ENCODE measurements at places on chromosomes 7 and 10.

GRCh38 chr7:29884399-29885272, 78.3 kb downstream of the WIPF3 start:
- DNase-seq, result no peak

- no peak for DNase-seq
Measured at GRCh38 chr7:1768832-1769231, 98.8 kb downstream of the ELFN1 start.

- DNase-seq, result no peak
Measured at GRCh38 chr7:129013048-129013724, 41.7 kb downstream of the TNPO3 start.

GRCh38 chr10:94123258-94123995, 129.7 kb downstream of the PLCE1 start:
- no peak for DNase-seq

- DNase-seq, result no peak
Measured at GRCh38 chr7:136143271-136143670, 166.1 kb upstream of the MTPN start.

GRCh38 chr10:72906446-72906845, 12.9 kb downstream of the OIT3 start:
- DNase-seq, result no peak

DNA sequence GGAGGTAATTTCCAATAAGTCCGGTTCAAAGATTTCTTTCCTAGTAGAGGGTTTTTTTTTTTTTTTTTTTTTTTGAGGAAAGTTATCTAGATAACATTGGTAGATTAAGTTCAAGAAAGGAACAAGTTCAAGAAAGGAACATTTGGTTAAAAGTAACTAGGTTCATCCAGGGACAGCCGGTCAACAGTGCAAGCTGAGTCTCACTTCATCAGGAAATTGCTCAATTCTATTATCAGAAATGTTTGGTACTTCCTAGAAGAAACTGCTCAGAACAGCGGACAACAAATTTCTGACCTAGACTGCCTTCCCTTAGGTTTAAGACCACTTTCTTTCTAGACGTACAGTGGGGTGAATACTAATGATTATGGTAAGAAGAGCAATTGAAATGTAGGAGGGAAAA, 3.7 kb upstream of the IL2RA start:
- DNase-seq, result no peak

- no peak for DNase-seq
Measured at GRCh38 chr7:82209179-82209747, 234.3 kb downstream of the CACNA2D1 start.

DNA sequence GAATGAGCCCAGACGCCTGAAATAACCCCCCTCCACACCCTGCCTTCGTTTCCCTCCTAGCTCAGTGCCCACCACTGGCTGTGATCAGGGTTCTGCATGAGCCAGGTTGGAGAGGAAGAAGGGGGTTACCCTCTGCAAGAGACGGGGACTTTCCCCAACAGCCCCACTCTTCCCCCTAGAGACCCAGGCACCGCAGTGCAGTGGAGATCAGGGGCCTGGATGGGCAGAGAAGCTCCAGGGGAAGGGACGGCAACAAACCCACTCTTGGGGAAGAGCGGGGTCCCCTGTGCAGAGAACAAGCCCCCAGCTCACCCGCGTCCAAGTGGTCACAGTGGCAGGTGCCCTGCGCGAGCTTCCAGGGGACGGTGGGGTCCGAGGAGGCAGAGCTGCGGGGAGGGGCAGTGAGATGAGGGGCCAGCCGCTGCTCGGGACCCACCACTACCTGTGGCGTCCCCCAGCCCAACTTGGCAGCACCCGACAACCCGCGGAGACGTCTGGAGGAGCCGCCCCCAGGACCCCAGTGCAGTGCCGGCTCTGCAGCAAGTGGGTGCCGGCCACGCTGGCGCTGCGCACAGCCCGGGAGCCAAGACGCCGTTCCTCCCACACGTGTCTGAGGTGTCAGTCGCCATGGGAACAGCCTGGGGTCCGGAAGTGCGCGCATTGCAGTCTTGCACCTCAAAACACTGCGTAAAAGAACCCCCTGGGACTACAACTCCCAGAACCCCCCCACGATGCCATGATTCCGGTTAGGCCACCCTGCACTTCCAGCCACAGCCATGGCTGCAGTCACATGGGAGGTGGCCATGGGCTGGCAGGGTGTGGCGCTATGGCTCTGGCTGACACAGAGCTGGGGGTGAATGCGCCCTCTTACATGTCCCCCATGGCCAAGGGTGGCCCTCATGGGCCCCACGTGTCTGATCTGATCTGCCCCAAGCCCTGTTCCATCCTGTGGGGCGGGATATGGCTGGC, 45.8 kb upstream of the WIPI2 start:
- DNase-seq, result no peak

GRCh38 chr7:69903410-69903809, 305.1 kb downstream of the AUTS2 start:
- DNase-seq, result no peak

DNA sequence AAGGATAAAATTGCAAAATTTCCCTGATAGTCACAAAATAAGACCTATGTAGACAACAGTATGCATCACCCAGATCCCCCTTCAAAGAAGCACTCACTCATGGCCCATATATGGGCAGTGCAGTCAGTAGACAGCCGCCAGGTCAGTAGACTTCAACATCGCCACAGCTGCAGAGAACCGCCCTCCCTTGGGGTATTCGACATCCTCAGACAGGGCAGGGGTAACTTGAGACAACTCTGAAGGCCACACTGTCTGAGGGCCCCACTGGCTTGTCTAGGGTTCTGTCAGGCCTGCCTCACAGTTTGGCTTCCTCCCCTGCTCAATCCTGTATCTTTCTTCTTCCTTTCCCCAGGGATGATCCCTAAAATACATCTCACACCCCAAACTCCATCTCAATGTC, 172.3 kb downstream of the IMMP2L start:
- DNase-seq, result no peak

DNA sequence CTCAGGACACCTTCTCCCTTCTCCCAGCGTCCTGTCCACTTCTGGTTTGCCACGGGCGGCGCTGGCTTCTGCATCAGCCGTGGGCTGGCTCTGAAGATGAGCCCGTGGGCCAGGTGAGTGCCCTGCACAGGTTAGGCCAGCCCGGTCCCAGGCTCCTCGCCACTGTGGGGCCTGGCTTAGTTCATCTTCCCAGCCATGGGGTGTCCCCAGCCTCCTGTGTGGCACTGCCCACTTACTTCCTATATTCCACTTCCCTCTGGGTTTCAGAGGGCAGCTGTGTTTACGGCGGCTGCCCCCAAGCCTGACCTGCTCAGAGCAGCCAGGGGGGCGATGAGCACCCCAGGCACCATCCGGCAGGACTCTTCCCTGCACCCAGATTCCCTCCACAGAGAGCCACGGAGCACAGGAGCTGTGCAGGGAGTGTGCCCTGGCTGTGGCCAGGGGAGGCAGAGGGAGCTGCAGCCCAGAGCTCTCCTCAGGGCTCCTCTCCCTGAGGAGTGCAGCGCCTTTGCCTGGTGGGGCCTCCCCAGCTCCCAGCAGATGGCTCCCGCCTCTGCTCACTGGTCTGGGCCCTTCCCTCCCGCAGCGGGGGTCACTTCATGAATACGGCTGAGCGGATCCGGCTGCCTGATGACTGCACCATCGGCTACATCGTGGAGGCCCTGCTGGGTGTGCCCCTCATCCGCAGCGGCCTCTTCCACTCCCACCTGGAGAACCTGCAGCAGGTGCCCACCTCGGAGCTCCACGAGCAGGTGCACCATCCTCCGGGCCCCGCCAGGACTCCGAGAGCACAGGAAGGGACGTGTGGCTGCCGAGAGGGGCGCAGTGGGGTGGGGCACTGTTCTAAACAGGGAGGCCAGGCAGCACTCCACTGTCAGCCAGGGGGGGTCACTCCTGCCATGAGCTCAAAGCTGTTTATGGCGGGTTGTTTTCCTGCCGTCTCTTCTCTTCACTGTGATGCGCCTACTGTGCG, 6.4 kb downstream of the LFNG start:
- no peak for DNase-seq

DNA sequence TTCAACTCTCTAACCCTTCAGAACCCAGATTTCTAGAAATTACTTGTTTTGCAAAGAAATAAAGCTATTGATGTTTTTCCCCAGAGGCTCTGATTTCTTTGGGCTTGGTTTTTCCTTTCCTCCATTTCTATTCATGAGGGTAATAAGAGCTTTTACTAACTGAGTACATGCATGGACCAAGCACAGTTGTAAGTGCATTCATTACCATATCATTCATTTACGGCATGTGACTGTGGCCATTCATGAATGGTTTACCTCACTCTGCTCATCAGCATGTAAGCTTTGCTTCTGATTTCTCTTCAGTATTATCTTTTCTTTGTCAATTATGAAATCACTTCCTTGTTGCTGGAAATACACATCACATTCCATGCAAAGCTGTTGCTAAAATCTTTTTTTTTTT, 42.4 kb downstream of the LAMB4 start:
- DNase-seq, result no peak

- no peak for DNase-seq
Measured at GRCh38 chr7:153320005-153320404, 560.5 kb downstream of the ACTR3B start.

- no peak for DNase-seq
Measured at GRCh38 chr7:27697861-27698430, 35.3 kb upstream of the HIBADH start.

GRCh38 chr10:93745408-93746065, 12.2 kb upstream of the LGI1 start:
- DNase-seq, result peak; percentile 15

DNA sequence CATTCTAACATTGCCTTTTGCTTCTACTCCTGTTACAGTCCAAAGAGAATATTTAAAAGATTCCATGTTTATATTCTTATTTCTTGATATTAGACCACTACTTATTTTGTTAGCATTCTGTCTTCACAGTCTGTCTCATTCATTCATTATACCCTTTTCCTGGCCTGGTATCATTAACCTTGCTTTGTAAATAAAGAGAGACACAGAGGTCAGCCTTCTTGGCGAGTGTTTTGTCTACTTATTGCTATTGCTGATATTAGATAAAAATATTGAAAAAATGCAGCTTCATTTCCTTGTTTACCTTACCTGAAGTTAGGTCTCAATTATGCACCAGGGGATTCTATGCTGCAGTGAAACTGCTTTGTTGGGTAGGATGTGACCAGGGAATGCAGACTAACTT, 179.2 kb downstream of the NXPH1 start:
- DNase-seq, result no peak

GRCh38 chr10:69071610-69072009, 16.3 kb upstream of the SRGN start:
- no peak for DNase-seq

DNA sequence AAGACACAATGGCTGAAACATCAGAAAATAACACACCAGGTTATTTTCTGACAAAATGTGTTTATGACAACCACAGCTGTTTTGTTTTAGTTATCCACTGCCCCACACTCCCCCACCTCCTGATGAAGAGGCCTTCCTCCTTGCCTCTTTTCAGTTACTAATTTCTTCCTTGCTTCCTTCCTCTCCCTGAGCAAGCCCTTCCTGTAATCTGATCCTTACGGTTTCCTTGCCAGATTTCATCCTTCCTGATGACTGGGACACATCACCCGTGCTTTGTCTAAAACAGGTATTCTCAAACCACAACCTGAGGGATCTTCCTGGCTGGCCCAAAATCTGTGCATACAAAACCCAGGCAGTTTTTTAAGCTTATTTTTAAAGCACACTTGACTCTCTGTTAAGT, 39.4 kb downstream of the CHST15 start:
- DNase-seq, result no peak

DNA sequence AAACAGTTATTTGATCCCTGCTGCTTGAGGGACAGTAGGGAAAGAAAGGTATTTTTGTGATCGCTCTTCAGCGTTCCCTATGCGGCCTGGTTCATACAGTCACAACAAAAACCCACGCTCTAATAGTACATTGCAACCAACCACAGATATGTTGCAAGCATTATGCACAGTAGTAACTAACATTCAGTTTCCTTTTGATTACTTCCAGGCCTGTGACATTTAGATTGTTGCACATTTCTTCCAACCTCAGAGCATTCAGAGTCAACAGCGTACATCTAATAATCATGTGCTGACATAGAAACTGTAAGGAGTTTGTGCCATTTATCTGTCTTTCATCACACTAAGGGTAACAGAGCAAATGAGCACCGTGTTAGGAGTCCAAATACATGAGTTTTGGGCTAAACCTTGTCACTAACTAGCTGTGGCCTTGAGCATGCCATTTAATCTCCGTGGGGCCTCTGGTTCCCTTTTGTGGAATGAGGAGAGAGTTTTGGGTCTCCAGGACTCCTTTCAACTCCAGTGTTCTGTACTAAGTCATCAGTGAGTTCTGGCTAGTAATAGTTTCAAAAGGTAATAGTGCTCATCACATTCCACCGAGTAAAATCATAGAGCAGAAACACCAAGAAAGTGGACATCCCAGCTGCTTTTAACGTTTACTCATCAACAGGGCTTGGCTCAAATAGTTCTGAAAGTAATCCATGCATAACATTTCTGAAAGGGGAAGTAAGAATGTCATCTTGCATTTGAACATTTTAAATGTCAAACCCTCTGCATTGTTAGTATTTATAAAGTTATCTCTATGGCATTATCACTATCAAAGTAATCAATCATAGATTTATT, 99.0 kb upstream of the FZD1 start:
- DNase-seq, result no peak

DNA sequence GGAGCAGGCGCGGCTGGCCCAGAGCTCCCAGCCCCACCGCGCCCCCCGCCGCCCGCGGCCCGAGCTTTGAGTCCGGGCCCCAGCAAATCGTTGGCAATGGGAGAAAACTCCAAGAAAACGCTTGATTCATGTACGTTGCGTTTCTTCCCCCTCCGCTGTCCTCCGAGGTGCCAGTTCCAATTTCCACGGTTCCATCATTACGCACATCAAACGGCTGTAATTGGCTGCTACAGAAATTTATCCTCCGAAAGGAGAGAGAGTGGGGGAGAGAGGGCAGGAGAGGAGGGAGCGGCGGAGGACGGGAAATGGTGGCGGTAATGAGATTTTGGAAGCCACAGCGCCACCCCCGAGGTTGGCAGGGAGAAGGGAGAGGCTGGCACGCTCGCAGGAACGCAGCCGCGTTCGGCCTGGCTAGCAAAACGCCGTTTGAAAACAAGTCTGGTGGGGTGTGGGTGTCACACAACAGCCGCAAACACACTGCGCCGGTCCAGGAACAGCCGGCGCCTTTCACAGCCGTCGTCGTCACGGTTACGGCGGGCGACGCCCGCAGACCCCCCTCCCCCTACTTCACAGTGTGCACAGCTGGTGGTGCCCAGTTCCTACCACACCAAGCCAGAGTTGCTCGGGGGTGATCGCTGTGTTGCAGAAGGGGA, 57.5 kb downstream of the UNCX start:
- peak; percentile 75 for DNase-seq

- DNase-seq, result no peak
Measured at GRCh38 chr7:370775-371118, 80.8 kb downstream of the FOXL3 start.

GRCh38 chr7:155073922-155074321, 3.8 kb downstream of the HTR5A start:
- no peak for DNase-seq

- peak; percentile 27 for DNase-seq
Measured at GRCh38 chr7:88243345-88243909, 23.6 kb upstream of the SRI start.

All from NCI-H1694 (cell line).